ENCODE measurements at places on chromosomes 1 and 21. TPM values are rescaled to one million over a fixed set of nuclear protein-coding genes. Genes with fewer than 3 reads are reported as not detected.

RAD54L gene
- total RNA-seq: 38.6 TPM

DNA sequence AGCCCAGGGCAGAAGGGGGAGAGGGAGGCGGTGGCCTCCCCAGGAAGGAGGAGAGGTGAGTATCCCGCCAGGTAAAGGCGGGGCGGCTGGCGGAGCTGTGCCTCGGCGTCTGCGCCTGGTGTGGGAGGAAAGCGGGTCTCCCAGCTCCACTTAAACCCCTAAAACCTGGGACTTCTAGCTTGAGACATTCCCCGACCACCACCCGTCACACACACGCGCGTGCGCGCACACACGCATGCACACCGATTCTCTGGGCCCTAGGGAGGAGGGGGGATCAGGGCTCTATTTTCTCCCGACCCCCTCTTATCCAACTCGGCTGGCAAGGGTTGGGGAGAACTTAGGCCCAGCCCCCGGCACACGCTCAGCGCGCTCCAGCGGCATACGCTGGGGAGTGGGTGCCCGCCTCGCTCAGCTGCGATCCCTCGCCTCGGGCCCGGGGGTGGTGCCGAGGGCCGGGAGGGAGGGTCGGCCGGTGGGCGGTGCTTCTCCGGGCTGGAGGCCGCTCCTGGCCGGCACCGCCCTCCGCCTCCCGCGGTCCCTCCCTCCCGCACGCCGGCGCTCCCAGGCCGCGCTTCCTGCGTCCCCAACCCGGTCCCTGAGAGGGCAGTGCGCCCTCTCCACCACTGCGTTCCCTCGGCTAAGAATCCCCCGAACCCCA lies at the start of gene TMEM51:
Gene TMEM51, plus strand, starts transcription at position 564 of the 658 bp plus-strand sequence. CDS start 61,341 bp downstream, outside the sequence.
- DNase-seq: peak; percentile 93

GRCh38 chr1:116425987-116426386 lies 52.9 kb downstream of the ATP1A1 start:
- DNase-seq: no peak

DNA sequence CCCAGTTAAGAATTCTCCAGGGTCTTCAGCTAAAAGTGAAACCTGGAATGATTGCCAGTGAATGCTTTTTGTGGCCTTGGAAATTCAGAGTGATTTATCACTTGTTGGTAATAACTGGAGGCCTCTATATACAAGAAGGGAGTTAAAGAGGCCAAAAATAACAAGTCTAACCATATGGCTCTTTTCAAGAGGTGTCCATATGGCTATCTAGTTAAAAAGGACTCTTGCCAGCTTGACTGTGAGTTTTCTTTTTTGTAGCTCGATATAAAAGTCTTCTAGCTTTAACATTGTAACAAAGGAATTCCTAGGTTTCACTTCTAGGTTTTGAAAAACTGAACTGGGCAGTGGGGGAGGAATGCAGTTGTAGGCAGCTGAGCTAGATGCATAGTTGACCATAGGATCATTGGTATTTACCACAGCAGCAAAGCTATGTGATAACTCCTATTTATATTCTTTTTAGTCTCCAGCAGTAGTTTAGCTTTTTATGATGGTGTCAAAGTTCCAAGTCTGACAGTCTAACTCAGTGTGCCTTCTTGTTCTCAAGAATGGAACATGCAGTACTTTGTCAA lies 44.4 kb downstream of the CACHD1 start:
- no peak for DNase-seq

GRCh38 chr1:83882906-83883305 lies 116.0 kb downstream of the TTLL7 start:
- DNase-seq: peak; percentile 54

- peak; percentile 59 for DNase-seq
Observed at GRCh38 chr1:29166291-29166878, 15.3 kb downstream of the SRSF4 start.

DNA sequence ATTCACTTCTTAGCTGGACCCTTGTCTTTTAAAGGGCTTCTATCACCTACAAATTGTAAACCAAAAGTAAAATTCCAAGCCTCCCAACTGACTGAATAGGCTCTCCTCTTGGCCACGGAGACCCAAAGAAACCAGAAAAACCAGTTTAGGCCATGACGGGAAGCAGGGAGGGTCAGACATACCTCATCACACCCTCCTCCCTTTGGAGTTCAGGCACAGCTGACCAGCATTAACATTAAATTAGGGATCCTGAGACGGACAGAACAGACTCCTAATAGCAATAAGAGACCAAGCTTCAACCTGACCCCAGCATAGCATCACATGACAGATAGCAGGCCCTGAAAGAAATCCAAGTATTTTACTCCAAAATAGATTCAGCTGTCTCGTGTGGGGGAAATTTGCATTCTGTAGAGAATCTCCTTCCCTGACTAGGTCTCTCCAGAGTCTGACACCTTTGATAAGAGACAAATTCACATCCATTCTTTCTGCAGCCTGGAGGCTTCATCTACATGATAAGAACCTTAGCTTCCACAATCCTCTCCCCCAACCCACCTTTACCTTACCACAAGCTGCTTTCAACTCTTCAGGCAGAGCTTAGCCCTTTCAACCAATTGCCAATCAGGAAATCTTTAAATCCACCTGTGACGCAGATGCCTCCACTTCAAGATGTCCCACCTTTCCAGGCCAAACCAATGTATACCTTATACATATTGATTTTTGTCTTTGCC lies 177.1 kb upstream of the RAB4A start:
- peak; percentile 92 for DNase-seq

CCDC181 gene
- 3.3 TPM for total RNA-seq

TMEM125 gene
- 15.6 TPM for total RNA-seq

DNA sequence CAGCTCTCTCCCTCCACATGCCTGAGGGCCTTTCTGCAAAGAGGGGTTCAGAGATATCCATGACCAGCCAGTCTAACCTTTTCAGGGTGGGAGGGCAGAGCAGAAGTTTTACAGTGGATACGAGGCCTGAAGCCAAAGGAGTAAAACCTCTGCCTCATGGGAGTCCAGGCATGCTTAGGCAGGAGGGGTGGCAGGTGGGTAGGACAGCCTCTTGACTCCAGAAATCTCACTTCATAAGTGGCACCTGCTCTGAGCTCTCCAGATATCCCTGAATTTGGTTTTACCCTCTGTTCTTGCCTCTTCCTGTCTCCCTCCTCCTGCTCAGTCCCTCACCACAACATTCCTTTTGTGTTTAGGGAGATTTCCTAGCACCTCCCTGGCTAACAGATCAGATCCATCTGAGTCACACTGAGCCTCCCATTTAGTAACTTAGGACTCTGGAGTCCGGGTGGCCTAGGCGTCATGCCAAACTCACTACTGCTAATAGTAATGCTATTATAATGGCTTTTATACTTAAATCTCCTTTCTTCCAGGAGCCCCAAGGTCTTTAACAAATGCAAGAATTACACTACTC lies 201.0 kb downstream of the HS2ST1 start:
- DNase-seq: no peak

DNA sequence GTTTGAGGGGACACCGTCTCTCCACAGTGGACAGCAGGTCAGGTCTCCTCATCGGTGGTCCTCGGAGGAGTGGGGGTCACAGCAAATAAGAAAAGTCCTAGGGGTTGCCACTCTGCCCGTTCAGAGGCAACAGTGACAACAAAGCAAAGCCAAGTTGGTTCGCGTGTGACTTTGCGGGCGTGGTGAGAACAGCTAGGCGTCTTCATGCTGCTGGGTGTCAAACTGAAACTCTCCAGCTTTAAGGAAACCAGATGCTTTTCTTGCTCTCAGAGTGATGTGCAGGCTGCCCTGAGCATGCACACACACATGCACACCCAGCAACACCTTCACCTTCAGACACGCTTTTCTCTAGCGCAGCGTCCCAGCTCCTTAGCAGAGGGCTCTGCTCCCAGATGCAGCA lies 70.1 kb upstream of the ARHGEF16 start:
- DNase-seq: no peak

DNA sequence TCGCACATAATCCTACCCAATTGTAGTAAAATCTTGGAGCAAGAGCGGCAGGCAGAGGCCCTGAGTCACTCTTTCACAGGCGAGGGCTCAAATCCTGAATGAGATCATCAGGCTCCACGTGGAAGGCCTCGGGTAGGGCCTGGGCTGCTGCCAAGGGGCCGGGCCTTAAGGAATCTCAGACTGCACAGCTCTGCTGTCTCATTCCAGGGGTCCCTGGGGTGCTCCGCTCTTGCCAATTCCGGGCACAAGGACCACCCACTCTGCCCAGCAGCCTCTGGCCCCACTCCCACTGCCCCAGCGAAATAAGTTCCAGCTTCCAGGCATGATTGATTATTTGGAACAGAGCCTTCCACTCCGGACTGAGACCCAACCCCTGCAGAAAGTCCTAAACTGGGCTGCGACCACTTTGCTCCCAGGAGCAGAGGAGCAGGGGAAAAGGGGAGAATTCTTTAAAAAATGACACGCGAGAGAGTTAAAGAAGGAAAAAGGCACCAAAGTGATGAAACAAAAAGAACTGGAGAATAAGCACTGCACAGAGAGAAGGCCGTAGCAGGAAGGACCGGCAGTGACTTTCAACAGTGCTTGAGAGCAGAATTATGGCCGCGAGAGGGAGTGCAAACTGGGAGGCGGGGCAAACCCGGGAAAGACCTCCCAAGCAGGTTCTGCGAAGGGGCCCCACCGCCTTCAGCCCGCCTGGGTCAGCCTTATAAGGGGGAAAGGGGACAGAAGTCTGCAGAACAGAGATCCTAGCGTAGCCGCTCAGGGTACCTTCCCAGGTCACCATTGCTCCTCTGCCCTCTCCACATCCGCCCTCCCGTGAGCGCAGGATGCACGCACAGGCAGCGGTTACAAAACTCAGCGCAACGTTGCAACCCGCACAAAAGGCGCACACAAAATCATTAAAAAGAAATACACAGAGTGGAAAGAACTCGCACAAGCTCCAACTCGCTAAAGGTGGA lies 2.0 kb downstream of the ADAMTS1 start:
- DNase-seq: peak; percentile 92

DNA sequence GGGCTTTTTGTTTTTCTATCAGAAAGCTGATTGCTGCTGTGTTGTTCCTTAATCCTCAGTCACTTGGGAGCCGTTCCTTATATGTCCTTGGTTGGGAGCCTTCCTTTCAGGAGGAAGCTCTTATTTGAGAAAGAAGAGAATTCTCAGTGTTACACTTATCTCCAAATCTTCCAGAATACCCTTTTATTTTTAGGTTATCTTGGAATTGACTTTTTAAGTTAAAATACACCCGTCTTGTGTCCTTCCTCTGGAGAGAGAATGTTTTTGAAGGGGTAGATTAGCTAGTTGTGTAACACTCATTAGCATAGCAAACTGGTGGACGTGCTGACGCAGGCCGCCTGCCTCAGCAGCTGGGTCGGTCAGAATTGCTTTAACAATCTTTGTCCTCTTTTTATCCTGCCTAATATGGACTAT lies 42.1 kb downstream of the LRRC8B start:
- DNase-seq: no peak

GRCh38 chr1:96820671-96821070 lies 99.1 kb downstream of the PTBP2 start:
- no peak for DNase-seq

DNA sequence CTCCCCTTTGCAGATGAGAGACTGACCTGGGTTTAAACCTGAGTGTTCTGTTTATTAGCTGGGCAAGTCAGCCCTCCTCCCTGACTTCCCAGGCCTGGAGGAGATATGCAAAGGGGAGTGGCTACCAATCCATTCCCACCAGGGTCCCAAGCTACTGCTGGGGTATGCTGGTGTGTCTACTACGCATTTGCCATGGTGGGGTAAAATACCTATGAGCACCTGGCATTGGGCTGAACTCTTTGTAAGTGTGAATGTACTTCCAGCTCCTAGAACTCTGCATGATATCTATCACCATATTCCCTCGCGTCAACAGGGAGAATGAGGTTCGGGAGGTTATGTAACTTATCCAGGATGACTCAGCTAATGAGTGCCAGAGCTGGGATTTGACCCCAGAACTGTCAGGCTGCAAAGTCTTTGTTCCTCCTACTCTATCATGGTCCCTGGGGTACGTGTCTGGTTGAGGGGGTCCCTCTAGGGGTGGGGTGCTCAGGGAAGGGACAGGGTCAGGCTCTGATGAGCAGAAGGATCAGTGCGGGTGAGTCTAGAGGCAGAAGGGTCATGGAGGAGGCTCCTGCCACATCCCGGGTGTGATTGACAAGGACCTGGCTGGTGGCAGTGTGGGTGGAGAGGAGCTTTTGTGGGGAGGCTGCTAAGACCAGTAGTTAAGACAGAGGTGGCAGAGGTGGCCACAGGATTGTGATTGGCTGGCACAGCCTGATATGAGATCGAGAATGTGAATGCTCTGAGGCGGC lies 16.7 kb downstream of the AMPD2 start:
- DNase-seq: peak; percentile 80

C1orf115 gene
- 11.5 TPM for total RNA-seq

FCER1G gene
- 0.70 TPM for total RNA-seq

- DNase-seq: peak; percentile 92
Observed at GRCh38 chr1:233518344-233518743, 95.6 kb upstream of the KCNK1 start.

DNA sequence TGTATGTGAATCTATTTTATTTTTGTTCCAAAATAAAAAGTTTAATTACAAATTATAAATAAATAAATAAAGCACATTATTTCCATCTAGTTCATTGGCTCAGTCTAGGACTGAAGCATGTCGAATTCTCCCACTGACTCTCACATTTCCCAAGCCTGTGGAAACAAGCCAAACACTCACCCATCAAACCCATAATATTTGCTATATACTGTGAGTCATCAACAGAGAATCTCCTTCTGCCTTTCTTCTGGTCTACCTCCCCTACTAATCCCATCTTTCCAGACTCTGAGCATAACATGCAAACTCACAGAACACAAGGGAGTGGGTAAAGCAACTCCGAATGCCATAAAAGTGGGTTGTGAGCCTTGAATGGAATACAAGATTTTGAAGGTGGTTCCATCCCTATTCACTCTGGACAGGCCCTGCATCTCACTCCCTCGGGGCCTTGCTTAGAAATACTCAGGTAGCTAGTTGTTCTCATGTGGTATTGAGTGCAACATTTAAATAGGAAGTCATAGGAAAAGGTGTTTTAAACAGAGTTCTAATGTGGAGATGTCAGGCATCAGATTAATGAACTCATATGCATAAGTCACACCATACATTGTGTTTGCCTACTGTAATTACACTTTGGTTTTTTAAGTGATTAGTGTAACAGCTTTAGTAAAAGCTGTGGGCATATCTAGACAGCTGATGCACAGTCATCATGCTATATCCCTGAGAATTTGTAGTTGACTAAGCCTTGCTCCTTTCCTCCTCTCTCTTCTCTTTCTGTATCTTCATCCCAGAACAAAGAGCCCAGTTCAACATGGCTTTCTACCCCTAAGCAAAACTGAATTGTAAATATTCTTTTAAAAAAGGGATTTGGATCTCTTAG lies 47.0 kb downstream of the F5 start:
- DNase-seq: no peak

HES3 gene
- 1.8 TPM for total RNA-seq

- DNase-seq: no peak
Observed at GRCh38 chr1:210978316-210978973, 155.5 kb downstream of the KCNH1 start.

SZRD1 gene
- 111 TPM for total RNA-seq

GRCh38 chr1:182556279-182556678 lies 32.8 kb downstream of the RNASEL start:
- no peak for DNase-seq

- DNase-seq: no peak
Observed at GRCh38 chr1:119946724-119947123, 50.4 kb upstream of the ADAM30 start.
